Type B pancreatic cell (in vitro differentiated cells): ENCODE measurements at places on chromosomes 12 and 14.

DNA sequence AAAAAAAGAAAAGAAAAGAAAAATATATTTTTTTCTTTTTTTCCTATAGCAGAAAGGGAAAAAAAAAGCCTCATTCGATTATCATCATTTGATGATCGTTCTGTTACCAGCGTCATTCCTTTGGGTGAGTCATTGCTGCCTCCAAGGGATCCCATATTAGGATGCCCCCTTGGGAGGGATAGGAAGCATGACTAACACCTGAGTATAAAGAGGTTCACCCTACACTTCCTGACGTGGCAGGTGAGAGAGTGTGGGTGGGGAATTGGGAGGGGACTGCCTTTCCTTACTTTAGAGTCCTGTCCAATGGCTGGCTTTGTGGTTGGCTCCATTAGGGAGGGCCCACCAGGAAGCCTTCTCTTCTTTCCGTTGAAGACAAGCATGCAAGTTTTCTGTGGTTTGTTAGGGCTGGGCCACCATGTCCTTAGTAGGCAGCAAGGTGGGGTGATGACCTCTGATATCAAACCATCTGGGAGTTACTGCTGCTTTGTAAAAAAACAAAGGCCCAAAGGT, 56.1 kb upstream of the FUT8 start:
- no peak for DNase-seq

DNA sequence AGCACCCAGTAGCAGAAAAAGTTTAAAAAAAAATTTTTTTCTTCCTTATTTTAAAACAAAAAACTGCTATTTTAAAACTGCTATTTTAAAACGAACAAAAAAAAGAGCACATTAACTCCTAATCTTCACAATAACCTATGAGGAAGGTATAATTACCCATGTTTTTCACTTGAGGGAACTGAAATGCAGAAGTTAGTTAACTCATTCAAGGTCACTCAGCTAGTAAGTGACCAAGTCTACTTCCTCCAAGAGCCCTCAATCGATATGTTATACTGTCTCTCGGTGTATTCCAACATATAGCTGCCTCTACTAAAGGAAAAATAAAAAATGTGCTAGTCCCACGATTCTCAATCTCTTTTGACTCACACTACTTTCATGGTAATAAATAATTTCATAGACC, 7.8 kb downstream of the RPAP3 start:
- DNase-seq = no peak

GRCh38 chr14:29220072-29220471, 453.5 kb downstream of the FOXG1 start:
- DNase-seq = no peak

- DNase-seq = no peak
Measured at GRCh38 chr14:72889366-72889765, 4.5 kb downstream of the DPF3 start.

GRCh38 chr12:52127683-52128450, 48.4 kb downstream of the SMIM41 start:
- no peak for DNase-seq

- DNase-seq = no peak
Measured at GRCh38 chr12:55727643-55728185, 1.1 kb downstream of the CD63 start.

DNA sequence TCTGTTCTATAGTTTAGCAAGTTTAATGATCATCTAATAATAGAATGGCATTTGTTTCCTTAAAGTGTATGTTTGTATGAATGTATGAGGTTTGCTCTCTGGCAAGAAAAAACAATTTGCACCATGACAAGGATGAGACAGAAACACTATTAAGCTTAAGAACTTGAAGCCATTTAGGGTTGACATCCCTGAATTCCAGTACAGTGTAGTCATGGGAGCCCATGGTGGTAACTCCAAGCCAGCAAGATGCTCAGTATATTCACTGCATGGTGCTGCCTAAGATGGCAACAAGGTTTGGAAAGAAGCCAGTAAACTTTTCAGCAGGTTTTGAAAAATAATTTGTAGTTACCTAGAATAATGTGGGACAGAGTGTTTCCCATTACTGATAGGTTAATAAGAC, 158.6 kb downstream of the PRIMA1 start:
- DNase-seq = no peak

GRCh38 chr14:61101803-61102548, 120.9 kb downstream of the SLC38A6 start:
- no peak for DNase-seq

DNA sequence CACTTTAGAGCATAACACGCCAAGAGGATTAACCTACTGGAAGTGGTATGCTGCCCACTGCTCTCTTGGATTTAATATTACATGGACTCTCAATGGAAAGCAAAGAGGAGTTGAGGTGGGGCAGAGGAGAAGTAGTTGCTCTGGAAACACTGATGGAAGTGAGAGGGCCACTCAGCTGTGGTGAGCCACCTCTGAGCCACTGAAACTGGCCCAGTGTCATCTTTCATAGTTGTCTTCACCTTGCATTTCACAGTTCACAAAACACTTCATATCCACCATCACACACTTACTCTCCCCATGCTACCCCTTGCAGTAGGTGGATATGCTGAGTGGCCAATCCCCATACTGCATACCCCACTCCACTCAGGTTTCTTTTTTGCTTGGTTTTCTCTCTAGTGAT, 12.2 kb upstream of the PCED1B start:
- DNase-seq = no peak

GRCh38 chr14:100201701-100202100, 37.2 kb upstream of the YY1 start:
- DNase-seq = no peak

- no peak for DNase-seq
Measured at GRCh38 chr12:3770891-3771290, 18.0 kb upstream of the CRACR2A start.

GRCh38 chr14:67429510-67430205, 17.7 kb upstream of the PLEK2 start:
- DNase-seq = no peak

GRCh38 chr12:58539295-58539694, 381.0 kb downstream of the LRIG3 start:
- no peak for DNase-seq

GRCh38 chr14:28515571-28515970, 251.0 kb upstream of the FOXG1 start:
- DNase-seq = no peak

DNA sequence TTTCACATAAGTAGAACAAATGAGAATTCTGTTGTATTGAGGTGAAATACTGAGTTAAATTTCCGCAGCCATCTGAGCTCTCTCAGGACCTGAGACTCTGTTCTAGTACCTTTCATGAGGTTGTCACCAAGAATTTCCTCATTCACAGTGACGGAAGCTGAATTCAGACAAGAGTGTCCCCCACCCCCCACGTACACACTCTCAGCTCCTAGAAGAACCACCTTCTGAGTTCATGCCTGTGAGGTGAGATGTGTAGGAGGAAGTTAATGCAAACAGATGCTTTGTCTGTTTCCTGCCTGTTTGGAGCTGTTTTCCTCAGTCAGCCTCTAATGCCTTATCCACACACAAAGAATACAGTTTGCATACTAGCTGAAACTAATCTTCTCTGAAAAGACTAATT, 18.2 kb downstream of the BICDL1 start:
- no peak for DNase-seq

DNA sequence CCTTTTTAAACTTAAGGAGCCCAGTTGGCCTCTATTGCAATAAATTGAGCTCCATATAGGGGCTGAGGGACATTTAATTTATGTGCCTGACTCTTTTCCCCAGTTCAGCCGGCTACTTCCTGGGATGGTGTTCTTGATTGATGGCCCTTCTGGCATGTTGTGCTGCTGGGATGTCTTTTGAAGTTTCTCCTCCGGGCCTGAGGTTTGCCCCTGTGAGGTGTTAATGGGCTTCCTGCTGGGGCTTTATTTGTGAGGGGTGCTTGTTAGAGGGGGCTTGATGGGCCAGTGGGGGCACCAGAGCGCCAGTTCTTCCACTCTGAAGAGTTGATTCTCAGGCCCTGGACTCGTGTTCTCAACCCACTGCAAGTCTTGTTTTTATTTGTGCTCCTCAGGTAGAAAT, 69.6 kb downstream of the CHST11 start:
- no peak for DNase-seq

DNA sequence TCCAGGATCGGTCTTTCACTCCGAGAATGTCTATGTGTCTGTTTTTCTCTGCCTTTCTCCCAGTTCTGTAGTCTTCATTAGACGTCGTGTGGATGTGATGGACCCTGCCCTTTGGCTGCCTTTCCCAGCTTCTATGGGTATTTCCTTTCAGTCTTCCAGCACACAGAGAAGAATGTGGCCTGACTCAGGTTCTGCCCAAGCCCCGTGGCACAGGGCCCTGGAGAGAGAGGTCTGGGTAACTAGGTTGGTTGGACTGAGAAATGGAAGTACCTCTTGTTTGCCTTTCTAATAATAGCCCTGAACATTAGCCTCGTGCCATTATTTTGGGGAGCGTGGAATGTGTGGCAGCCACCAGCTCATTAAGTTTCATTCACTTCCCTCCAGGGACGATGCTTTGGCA, 3.8 kb downstream of the FOXJ2 start:
- no peak for DNase-seq

DNA sequence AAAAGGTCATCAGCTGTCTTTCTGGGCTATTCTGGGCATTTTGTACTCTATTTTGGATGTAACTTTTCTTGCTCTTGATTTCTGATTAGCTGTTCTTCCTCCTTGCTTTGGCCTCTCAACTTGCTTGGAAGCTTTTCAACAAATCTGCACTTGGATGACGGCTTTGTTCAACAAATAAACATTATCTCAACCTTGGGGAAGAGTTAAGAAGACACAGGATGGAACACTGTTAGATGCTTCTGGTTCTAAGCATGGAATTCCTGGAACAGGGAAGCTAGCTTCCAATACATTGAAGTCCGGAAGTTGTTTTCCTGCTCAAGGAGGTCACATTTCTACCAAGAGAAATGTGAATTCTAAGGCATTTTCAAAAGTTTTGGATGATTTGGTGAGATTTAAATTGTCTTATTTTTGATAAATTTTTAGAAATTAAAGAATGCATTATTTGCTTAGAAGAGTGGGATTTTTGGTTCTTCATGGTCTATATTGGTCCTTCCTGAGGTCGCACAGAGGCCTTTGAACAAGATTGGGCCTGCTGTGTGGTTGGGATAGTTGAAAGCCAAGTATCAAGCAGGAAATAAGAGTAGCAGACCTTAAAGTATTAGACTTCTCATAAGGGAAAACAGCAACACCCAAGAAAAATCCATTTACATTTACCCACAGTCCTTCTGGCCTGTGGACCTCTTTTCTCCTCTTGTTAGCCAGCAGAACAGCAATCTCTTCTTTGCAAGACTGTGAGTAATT, 59.2 kb downstream of the PPFIBP1 start:
- DNase-seq = no peak

- no peak for DNase-seq
Measured at GRCh38 chr12:1841586-1842182, 21.3 kb downstream of the LRTM2 start.

- DNase-seq = no peak
Measured at GRCh38 chr14:98223106-98223505, 1048.9 kb downstream of the BCL11B start.
